Chondrocyte (in vitro differentiated cells): ENCODE measurements at places on chromosomes 1 and 21. TPM values are rescaled to one million over a fixed set of nuclear protein-coding genes. Genes with fewer than 3 reads are reported as not detected.

SLC25A33 gene
- total RNA-seq: 5.9 to 6.8 TPM (median 6.6 TPM) in 3 replicates

CHAF1B gene
- 2.6 to 7.9 TPM (median 3.6 TPM) in 3 replicates for total RNA-seq

CHI3L2 gene
- total RNA-seq: not detected in 3 replicates

GRCh38 chr1:32336591-32336932, 529 bp upstream of the MARCKSL1 start:
- peak; percentile 75 for DNase-seq
- peaks cover 9% of the 10 kb centered on the region for H3K36me3 ChIP-seq
- H3K27ac ChIP-seq: no peak overlapping the region

GRCh38 chr1:90348934-90349333, 354.0 kb downstream of the ZNF326 start:
- no peak overlapping the region for H3K4me3 ChIP-seq
- H3K4me1 ChIP-seq: no peaks in the 10 kb centered on the region
- peaks cover 4% of the 10 kb centered on the region for H3K27me3 ChIP-seq
- DNase-seq: no peak
- H3K36me3 ChIP-seq: no peaks in the 10 kb centered on the region

DNA sequence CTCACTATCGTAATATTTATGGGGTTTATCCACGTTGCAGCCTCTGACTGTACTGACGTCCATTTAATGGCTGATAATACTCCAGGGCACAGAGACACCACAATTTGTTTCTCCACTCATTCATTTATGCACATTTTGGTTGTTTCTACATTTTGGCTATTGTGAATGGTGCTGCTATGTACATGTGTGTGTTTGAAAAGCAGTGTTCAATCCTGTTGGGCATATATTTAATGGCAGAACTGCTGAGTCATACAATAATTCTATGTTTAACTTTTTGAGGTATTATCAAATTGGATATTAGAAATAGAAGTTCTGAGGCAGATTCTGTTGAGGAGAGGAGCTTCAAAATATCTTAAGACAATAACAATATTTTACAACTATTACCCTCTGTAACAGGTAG, 39.0 kb upstream of the NADK start:
- peak overlapping the region; percentile 37 for H3K27ac ChIP-seq
- peaks cover 6% of the 10 kb centered on the region for H3K4me1 ChIP-seq

- H3K36me3 ChIP-seq: no peaks in the 10 kb centered on the region
- peaks cover 11% of the 10 kb centered on the region for H3K27me3 ChIP-seq
- H3K27ac ChIP-seq: no peak overlapping the region
- H3K4me3 ChIP-seq: no peak overlapping the region
- peaks cover 7% of the 10 kb centered on the region for H3K4me1 ChIP-seq
- no peak for DNase-seq
Observed at GRCh38 chr1:14875524-14876509, 277.3 kb downstream of the KAZN start.

DNA sequence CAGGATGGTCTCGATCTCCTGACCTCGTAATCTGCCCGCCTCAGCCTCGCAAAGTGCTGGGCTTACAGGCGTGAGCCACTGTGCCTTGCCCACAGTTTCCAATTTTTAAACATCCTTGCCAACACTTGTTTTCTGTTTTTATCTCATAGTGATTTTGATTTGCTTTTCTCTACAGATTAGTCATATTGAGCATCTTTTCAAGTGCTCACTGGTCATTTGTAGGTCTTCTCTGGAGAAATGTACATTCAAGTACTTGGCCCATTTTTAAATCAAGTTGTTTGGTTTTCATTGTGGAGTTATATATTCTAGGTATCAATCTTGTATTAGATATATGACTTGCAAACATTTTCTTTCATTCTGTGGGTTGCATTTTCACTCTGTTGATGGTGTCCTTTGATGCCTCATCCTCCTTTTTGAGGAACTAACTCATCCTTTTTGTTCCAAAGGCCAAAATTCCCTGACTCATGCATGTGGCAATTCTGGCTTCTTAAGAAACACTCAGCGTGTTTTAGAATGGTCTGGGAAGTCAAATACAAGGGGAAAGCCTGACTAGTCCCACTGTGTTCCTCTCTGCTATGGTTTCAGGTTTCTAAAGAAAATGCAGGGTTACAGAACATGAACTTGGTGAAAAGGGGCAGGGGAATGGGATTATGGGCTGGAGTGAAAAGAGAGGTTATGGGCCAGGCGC, 37.3 kb downstream of the PTAFR start:
- no peak overlapping the region for H3K4me3 ChIP-seq
- no peaks in the 10 kb centered on the region for H3K36me3 ChIP-seq
- peaks cover 1% of the 10 kb centered on the region for H3K27me3 ChIP-seq
- peak; percentile 17 for DNase-seq
- H3K27ac ChIP-seq: no peak overlapping the region

DNA sequence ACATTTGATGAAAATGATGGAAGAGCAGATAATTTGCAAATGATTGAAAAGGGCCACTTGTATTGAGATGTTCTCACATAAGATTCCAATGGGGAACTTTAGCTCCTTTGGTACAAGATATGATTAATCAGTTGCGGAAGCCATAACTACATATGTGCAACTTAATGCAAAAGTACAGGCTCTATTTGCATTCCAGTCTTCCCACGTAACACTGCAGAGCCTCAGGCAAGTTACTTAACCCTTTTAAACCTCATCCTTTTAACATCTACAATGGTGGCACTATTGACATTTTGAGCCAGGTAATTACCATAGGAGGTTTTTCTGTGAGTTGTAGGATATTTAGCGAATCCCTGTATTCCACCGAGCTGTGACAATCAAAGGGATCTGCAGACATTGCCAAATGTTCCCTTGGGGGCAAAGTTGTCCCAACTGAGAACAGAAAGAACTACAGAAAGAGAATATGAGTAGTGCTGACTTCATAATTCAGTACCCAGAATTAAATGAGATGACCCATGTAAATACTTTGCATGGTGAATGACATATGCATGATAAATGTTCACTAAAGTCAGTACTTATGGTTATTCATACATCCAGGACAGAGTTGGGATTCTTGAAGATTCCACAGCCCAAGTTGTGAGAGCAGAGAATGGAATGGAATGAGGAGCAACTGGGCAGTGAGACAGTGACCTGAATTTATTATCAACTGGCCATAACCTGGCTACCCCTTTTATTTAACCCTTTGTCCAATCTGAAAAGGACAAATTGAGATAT, 62.6 kb downstream of the SPAG17 start:
- H3K27me3 ChIP-seq: no peaks in the 10 kb centered on the region
- no peak overlapping the region for H3K4me3 ChIP-seq
- no peak for DNase-seq
- H3K36me3 ChIP-seq: no peaks in the 10 kb centered on the region
- no peak overlapping the region for H3K27ac ChIP-seq
